ENCODE measurements at places on chromosomes 2 and 18. TPM values are rescaled to one million over a fixed set of nuclear protein-coding genes. Genes with fewer than 3 reads are reported as not detected.
A peak's percentile ranks its signal among the peaks of the same experiment; 100 is the strongest.

DYSF gene
- 0.05 TPM for total RNA-seq

IL1RN gene
- 15.9 TPM for total RNA-seq

DNA sequence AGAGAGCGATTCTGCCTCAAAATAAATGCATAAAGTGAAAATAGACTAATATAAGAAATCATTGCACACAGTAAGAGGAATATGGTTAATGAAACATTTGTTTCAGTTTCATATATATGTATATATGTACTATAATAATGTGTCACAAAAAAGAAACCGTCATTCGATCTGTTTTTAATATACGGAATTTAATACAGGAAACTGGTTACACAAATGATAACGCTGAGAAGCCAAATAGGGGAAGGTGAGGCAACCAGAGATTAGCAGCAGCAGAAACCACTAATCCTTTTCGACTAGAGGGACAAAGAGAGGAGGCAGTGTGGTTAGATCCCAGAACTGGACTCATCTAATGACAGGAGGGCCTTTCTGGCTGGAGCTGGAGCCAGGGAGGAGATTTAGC lies 64.2 kb upstream of the GREB1L start:
- no peaks in the 10 kb centered on the region for H3K27me3 ChIP-seq
- H3K4me3 ChIP-seq: no peak overlapping the region
- no peak overlapping the region for H3K27ac ChIP-seq
- no peaks in the 10 kb centered on the region for H3K36me3 ChIP-seq

- H3K4me3 ChIP-seq: no peak overlapping the region
- no peak for DNase-seq
- H3K27ac ChIP-seq: no peak overlapping the region
These were observed 26.7 kb downstream of the TANC1 start for GRCh38 chr2:158994920-158995676.

DNA sequence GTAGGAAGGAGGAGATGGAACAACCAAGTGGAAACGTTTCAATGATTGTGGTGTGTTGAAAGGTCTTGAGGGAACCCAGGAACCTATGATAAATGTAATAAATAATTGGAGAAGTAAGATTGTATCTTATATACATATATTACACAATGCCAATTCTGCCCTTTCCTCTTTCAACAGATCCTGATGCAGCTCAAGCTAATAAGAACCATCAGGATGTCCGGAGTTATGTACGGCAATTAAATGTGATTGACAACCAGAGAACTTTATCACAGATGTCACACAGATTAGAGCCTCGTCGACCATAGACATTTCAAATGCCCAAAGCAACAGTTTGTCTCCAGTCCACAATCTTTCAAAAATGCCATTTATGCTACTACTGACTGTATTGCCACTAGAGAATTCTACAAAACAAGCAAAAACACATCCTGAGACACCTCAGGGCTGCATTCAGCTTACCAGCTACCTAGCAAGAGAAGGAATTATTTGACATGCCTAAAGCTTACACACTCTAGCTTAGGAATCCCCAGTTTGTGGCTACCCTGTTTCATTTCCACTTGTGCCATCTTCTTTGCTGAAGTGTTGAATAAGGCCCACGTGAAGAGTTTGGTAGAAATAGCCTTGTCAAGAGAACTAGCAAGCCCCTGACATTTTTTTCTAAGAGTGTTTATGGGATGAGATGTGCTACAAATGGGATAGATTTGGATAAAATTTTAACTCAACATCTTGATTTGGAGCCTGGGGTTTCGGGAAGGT lies 24.0 kb upstream of the MAP3K20 start:
- no peak overlapping the region for H3K4me3 ChIP-seq
- DNase-seq: no peak
- H3K36me3 ChIP-seq: no peaks in the 10 kb centered on the region

GRCh38 chr2:218898109-218898878 lies 17.6 kb downstream of the WNT10A start:
- H3K36me3 ChIP-seq: no peaks in the 10 kb centered on the region
- peaks cover 33% of the 10 kb centered on the region for H3K4me1 ChIP-seq
- peak; percentile 74 for DNase-seq
- H3K27me3 ChIP-seq: peaks cover 47% of the 10 kb centered on the region
